ENCODE measurements at places on chromosomes 6 and 20. TPM values are rescaled to one million over a fixed set of nuclear protein-coding genes. Genes with fewer than 3 reads are reported as not detected.

TOMM34 gene
- total RNA-seq, result 29.9 TPM

DNA sequence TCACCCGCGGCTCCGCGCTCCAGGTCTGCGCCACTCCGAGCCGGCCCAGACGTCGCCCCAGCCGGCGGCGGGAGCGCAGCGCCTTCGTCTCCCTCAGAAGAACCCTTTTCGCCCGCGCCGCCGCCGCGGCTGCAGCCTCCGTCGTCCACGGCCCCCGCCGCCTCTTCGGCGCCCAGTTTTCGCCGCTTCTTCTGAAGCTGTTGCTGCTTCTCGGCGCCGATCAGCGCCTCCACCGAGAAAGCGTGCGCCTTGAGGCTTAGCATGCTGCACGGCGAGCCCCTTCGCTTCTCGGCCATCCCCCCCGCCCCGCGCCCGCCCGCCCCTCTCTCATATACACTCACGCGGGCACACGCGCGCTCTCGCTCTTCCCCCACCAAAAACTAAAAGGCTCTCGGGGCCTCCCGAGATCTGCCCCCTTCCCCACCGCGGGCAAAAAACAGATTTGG, 489 bp downstream of the TBX18 start:
- H3K4me1 ChIP-seq, result peaks cover 3% of the 10 kb centered on the region
- H3K4me3 ChIP-seq, result peak overlapping the region; percentile 23
- H3K27me3 ChIP-seq, result peaks cover 66% of the 10 kb centered on the region
- DNase-seq, result no peak
- H3K36me3 ChIP-seq, result no peaks in the 10 kb centered on the region

- H3K27ac ChIP-seq, result no peak overlapping the region
- H3K4me1 ChIP-seq, result no peaks in the 10 kb centered on the region
- no peaks in the 10 kb centered on the region for H3K27me3 ChIP-seq
- DNase-seq, result no peak
- H3K36me3 ChIP-seq, result no peaks in the 10 kb centered on the region
- no peak overlapping the region for H3K4me3 ChIP-seq
These were observed 96.5 kb downstream of the SMOC2 start for GRCh38 chr6:168537540-168537884.

SLC25A27 gene
- total RNA-seq, result 7.6 TPM

DNA sequence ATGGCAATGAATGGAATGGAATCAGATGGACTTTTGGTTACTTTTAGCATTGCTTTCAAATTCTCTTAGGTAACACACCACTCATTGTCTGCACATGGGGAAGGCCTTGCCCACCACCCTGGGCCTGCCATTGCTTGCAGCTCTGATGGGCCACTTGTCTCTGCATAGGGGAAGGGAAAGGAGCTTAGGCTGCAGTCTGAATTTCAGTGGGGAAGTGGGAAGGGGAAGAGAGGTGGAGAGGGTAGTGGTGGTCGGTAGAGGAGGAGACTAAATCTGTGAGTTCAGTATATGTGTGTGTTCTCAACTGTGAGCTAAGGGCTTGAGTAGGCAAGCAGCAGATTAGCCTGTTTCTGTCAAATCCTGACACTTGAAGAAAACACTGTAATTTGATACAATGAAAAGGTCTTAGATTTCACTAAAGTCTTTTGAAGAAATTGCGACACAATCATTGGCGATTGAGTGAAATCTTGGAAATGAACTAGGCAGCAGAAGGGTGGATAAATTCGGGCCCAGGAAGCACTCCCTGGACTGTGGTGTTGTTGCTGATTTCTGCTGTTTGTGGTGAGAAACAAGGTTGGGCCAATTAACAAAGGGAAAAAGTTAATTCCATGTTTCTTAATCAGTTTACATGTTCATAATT, 80.6 kb downstream of the OTOR start:
- H3K27me3 ChIP-seq, result no peaks in the 10 kb centered on the region
- no peak overlapping the region for H3K4me3 ChIP-seq
- H3K36me3 ChIP-seq, result no peaks in the 10 kb centered on the region
- H3K4me1 ChIP-seq, result no peaks in the 10 kb centered on the region
- no peak for DNase-seq

DNA sequence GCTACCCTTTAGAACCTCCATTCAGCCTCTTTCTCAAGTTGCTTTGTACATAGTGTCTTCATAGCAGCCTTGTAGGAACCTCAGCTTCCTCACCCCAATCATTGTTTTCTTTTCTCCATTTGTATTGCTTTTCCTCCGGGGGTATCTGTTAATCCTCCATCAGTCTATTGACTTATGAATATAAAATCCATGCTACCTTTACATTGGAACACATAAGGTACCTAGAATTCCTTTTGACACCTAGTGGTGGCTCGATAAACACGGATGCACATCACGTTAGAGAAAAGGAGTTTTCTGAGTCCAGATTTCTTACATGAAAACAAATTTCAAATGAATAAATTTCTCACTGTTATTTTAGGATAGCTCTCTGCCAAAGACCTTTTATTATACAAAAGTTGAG, 6.3 kb upstream of the EDN1 start:
- no peak overlapping the region for H3K4me3 ChIP-seq
- no peak for DNase-seq
- no peak overlapping the region for H3K27ac ChIP-seq
- no peaks in the 10 kb centered on the region for H3K27me3 ChIP-seq

GRCh38 chr6:69647726-69648125, 149.1 kb downstream of the LMBRD1 start:
- DNase-seq, result no peak
- no peak overlapping the region for H3K4me3 ChIP-seq
- no peaks in the 10 kb centered on the region for H3K36me3 ChIP-seq
- no peaks in the 10 kb centered on the region for H3K27me3 ChIP-seq
- H3K27ac ChIP-seq, result no peak overlapping the region

SAMD10 gene
- 6.4 TPM for total RNA-seq

- H3K27ac ChIP-seq, result no peak overlapping the region
- H3K36me3 ChIP-seq, result no peaks in the 10 kb centered on the region
- H3K4me3 ChIP-seq, result no peak overlapping the region
- DNase-seq, result no peak
- no peaks in the 10 kb centered on the region for H3K27me3 ChIP-seq
These were observed 300.3 kb downstream of the SMOC2 start for GRCh38 chr6:168741305-168741704.

- H3K27ac ChIP-seq, result no peak overlapping the region
- DNase-seq, result no peak
- no peaks in the 10 kb centered on the region for H3K27me3 ChIP-seq
- H3K36me3 ChIP-seq, result no peaks in the 10 kb centered on the region
These were observed 51.5 kb downstream of the CTCFL start for GRCh38 chr20:57473246-57474048.

FBXO9 gene
- 57.9 TPM for total RNA-seq

DNA sequence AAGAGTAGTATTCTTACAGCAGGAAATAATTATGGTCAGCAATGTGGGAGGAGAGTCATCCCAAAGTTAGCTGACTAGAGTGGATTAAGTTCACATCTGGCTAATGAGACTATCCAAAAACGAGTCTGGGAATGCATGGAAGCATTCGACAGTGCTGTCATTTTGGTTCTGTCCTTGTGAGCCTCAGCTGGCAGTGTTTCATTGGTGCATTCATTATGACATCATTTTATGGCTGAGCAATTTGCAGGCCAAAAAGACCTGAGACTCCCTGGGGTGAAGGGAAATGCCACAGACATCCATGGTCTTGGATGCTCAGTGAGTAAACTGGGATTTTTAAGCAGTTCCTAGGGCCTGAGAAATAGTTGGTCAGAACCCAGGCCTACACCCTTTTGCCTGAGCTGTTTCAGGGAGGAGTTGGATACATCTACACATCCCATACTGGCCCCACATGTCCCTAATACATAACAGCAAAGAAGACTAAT, 196.4 kb upstream of the CCN2 start:
- H3K27ac ChIP-seq, result no peak overlapping the region
- H3K4me1 ChIP-seq, result no peaks in the 10 kb centered on the region
- H3K4me3 ChIP-seq, result no peak overlapping the region
- H3K36me3 ChIP-seq, result no peaks in the 10 kb centered on the region
- no peak for DNase-seq

- H3K36me3 ChIP-seq, result no peaks in the 10 kb centered on the region
- H3K27me3 ChIP-seq, result no peaks in the 10 kb centered on the region
- no peak overlapping the region for H3K27ac ChIP-seq
- DNase-seq, result no peak
These were observed 214.0 kb downstream of the ZFAND3 start for GRCh38 chr6:38033442-38033982.

FLRT3 gene
- total RNA-seq, result 0.86 TPM

DNA sequence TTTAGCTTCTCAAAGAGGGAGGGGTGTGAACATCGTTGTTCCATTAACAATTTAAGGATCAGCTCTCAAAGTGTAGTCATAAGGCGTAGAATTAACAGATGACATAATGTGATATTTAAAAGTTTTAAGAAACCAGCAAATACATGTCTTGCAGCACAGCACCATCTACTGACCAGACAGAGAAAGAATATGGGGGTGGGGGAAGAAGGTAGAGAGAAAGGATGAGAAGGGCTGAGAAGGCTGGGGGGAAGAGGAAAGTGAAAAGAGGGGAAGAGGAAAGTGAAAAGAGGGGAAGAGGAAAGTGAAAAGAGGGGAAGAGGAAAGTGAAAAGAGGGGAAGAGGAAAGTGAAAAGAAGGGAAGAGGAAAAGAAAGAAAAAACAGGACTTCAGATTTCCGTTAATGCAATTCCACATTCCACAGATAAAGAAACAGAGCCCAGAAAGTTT, 80.9 kb downstream of the HAO1 start:
- H3K27me3 ChIP-seq, result no peaks in the 10 kb centered on the region
- H3K4me3 ChIP-seq, result no peak overlapping the region
- no peaks in the 10 kb centered on the region for H3K4me1 ChIP-seq
- H3K36me3 ChIP-seq, result no peaks in the 10 kb centered on the region
- no peak overlapping the region for H3K27ac ChIP-seq

GRCh38 chr20:18853946-18854646, 40.5 kb downstream of the SCP2D1 start:
- no peaks in the 10 kb centered on the region for H3K36me3 ChIP-seq
- DNase-seq, result no peak
- H3K27me3 ChIP-seq, result no peaks in the 10 kb centered on the region
- no peaks in the 10 kb centered on the region for H3K4me1 ChIP-seq
- H3K27ac ChIP-seq, result no peak overlapping the region

- no peak overlapping the region for H3K4me3 ChIP-seq
- no peaks in the 10 kb centered on the region for H3K4me1 ChIP-seq
- no peak for DNase-seq
- no peaks in the 10 kb centered on the region for H3K27me3 ChIP-seq
- H3K36me3 ChIP-seq, result no peaks in the 10 kb centered on the region
These were observed 228.8 kb downstream of the DHX35 start for GRCh38 chr20:39190666-39191570.

DNA sequence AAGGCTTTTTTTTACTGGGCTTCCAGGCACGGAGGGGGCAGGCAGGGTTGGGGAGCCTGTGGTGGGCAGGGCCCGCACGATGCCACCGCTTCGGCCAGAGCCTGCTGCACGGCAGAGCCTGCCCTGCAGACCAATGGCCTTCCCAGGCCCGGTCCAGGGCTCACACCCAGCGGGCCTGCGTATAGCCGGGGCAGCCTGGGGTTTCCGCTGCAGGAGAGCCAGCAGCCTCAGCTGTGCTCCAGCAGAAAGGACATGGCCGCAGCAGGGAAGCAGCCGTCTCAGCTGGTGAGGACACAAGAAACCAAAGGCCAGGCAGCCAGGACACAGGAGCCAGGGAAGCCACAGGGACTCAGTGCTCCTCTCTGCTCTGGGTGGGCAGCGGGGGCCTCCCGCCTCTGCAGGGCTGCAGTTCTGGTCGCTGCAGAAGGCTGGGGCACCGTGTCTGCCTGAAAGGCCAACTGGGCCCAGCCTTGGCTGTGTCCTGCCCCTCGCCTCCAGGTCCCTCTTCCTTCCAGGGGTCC, 90.6 kb downstream of the TTLL2 start:
- H3K27ac ChIP-seq, result no peak overlapping the region
- H3K36me3 ChIP-seq, result no peaks in the 10 kb centered on the region
- H3K4me3 ChIP-seq, result no peak overlapping the region

- DNase-seq, result no peak
- H3K4me3 ChIP-seq, result no peak overlapping the region
- H3K36me3 ChIP-seq, result no peaks in the 10 kb centered on the region
- no peak overlapping the region for H3K27ac ChIP-seq
- no peaks in the 10 kb centered on the region for H3K4me1 ChIP-seq
These were observed 1145.7 kb downstream of the EPHA7 start for GRCh38 chr6:92273694-92274093.

- H3K4me1 ChIP-seq, result no peaks in the 10 kb centered on the region
- H3K27me3 ChIP-seq, result no peaks in the 10 kb centered on the region
- DNase-seq, result no peak
- H3K36me3 ChIP-seq, result no peaks in the 10 kb centered on the region
These were observed 731.5 kb upstream of the EPHA7 start for GRCh38 chr6:94150886-94151285.

RAD21L1 gene
- total RNA-seq, result not detected

GRCh38 chr6:168132531-168133167, 53.6 kb upstream of the FRMD1 start:
- H3K36me3 ChIP-seq, result no peaks in the 10 kb centered on the region
- no peaks in the 10 kb centered on the region for H3K27me3 ChIP-seq
- H3K4me1 ChIP-seq, result no peaks in the 10 kb centered on the region
- H3K27ac ChIP-seq, result no peak overlapping the region
- no peak overlapping the region for H3K4me3 ChIP-seq

RBM38 gene
- total RNA-seq, result 43.1 TPM

DNA sequence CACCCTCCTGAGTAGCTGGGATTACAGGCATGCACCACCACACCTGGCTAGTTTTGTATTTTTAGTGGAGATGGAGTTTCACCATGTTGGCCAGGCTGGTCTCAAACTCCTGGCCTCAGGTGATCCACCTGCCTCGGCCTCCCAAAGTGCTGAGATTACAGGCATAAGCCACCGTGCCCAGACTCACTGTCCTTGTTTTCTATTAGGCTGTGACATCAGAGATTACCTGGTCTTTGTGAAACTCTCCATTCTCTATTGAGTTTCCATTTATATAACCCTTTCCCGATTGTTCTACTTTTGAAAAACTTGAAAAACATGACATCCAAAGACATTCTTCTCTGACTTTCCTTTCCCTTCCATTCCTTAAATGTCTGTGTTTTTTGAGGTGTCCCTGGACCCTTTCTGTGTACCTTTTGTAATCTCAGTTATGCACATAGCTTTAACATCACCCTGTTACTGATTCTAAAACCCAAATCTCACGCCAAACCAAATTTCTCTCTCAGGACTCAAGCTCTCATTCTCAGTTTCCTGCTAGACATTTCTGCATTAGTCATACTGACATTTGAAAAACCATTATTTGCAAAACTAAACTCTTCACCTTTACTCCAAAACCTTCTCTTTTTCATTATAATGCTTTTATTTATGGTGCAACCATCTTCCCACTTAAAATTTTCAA, 137.0 kb downstream of the KHDC1L start:
- H3K27me3 ChIP-seq, result no peaks in the 10 kb centered on the region
- H3K4me3 ChIP-seq, result no peak overlapping the region
- no peaks in the 10 kb centered on the region for H3K36me3 ChIP-seq
- H3K4me1 ChIP-seq, result no peaks in the 10 kb centered on the region
- no peak for DNase-seq

DNA sequence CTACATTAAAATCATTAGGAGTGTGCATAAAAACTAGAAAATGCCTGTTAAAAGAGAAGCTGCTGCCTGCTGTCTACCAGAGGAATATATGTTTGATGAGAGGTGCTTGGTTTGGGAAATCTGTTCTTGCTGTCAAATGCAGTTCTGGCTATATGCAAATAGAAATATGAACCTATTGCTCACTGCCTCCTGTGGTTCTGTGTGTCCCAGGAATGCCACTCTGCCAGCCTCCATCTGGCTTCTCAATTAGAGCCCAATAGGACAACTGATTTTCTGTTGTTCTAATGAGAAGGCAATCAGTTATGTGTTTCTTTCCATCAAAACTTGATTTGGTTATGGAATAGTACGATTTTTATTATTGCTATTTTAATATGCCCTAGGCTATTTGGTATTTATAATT, 759.7 kb downstream of the HDGFL1 start:
- H3K27me3 ChIP-seq, result no peaks in the 10 kb centered on the region
- H3K27ac ChIP-seq, result no peak overlapping the region
- no peaks in the 10 kb centered on the region for H3K36me3 ChIP-seq
- H3K4me3 ChIP-seq, result no peak overlapping the region
- no peak for DNase-seq
- no peaks in the 10 kb centered on the region for H3K4me1 ChIP-seq
